ENCODE measurements at places on chromosomes 7 and 10.
A peak's percentile ranks its signal among the peaks of the same experiment; 100 is the strongest.

DNA sequence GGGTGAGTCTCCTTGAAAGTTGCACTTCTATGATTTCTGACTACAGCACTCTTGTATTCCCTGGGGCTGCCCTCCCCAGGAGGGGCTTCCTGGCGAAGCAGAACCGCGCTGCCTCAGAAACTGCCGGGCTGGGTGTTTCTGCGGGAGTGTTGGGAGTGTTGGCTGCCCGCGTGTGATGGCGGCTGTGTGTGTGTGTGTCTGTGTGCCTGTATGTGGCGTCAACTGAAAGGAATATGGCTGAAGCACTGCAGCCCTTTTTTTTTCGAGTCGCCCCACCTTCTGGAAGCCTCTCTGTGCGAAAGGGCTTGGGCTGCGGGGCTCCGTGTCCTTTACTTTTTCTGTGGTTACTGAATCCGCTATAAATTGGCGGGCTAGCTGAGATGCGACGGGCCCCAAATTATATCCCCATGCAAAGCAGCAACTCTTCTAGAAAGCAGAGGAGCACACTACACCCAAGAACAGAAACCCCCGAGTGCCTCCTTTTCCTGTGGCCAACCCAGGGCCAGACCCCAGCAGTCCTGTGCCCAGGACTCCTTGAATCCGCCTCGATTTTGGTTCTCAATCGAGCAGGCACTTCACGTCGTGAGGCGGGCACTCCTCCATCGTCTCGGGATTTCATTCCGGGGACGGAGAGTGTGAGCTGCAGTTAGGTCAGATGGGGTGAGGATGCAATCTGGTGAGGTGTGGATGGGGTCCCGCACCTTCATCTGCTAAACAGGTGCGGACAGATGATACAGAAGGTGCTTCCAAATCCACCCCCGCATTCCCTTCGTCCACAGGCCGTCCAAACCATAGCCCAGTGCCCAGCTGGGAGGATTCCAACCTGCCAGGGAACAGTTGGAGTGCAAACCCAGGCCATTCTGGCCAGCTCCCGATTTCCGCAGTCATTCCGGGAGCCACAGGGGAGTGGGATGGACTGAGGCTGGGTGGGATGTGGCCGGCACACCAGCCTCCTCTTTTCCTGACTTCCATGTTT is 22.5 kb upstream of the ZNF273 start:
- DNase-seq = no peak

DNA sequence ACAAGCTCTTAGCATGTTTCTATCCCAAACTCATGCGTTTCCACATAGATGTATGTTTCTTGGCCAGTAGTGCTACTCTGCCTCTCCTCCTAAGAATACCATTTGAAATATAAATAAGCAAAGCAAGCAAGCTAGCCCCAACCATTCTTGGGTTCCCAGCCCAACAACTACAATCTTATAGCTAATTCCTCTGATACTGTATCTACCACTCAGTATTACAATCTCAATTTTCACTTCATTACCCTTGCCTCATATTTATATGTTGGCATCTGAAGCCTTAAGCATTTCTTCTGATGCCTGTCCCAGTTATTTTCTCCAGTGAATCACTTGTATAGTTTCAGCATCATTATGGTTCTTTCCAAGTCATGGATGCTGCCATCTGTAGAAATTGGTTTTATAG is 181.1 kb downstream of the ST7 start:
- no peak for DNase-seq

DNA sequence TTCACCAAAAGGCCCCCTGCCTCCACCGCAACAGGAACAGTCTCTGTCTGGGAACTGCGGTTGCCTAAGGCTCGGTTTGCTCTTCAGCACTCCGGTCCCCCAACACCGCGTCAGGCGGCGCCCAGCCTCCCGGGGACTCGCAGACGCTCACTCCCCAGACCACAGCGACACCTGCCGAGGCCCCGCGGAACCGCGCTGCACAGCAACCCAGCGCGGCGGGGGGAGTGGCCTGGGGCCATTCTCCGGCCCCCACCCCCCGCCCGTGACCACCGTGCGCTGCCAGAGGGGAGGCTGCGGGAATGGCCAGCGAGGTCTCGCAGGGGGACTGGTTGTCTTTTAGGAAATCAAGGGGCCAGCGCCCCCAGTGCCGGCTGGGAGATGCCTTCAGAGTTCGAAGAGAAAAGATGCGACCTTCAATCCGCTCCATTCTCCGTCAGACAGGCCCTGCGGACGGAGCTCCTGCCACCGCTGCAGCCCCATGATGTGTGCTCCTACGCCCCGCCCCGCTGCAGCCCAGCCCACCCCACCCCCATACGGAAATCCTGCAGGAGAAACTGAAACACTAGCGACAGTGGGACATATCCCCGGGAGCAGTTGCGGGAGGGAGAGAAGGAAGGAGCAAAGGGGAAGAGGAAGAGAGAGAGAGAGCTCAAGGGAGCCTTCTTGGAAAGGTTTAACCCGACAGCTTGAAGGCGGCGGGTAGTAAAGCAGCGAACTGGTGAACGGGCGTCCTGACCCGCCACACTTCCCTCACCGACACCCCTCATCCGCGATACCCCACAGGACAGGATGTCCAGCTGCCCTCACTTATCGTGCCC is 137.4 kb upstream of the CDCA7L start:
- peak; percentile 95 for DNase-seq

DNA sequence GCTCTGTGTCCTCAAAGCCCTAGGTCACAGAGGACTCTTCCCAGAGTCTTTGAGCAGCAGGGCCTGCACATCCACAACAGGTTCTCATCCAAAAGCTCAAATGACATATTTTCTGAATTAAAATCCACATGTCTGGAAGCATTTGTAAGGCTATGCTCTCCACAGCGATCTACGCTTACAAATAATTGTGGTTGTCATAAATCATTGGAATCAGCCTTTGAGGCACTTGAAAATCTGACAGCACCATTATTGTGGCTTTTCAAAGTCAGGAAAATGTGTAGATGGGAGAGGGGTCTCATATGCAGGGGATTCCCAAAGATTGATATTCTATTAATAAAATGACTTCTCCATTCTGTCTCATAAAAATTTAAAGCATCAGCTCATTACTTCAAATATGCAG is 16.3 kb downstream of the GPR26 start:
- no peak for DNase-seq

DNA sequence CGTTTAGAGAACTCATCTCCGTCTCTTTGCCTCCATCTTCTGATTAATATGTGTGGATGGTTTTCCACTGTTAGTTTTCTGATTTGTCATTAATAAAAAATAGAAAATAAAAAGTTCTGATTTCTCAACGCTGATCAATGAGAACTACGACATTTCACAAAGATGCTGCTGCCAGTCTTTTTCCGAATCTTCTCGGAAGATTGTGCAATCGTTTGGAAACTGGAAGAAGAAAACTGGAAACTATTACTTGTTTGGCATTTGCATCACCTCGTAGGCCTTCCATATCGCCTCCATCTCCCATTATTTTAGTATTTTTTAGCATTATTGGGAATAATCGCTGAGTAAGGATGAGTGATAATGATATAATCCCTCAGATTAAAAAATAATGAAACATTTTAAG is 123.2 kb upstream of the KLF6 start:
- no peak for DNase-seq

DNA sequence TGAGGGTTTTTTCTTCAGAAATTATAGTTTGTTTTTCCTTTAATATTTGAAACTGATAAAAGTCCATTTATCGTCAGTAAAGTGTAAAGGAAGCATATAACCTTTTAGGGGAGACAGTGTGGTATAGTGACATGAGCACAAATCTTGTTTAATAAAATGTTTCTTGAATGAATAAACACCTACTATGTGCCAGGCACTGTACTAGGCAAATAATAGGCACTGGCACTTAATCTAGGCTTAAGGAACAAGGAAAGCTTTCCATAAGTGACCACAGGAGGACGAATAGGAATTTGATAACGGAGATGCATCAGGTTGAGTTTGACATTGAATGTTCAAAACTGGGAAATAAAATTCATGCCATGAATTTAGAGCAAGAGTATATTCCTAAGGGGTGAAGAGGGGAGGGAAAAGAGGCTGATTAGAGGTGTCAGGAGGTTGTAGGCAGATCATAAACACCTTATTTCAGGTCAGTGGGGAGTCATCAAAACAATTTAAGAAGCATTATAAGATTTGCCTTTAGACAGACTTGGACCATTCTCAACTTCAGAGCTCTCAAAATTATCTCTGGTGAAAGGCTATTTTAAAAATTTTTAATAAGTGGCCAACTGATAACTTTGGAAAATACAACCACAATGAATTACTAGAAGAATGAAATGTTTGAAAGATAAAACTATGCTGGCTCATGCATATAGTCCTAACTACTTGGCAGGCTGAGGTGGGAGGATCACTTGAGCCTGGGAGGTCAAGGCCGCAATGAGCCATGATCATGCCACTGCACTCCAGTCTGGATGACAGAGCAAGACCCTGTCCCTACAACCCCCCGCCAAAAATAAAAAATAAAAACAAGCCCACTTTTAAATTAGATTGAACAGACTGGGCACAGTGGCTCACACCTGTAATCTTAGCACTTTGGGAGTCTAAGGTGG is 22.4 kb downstream of the RALA start:
- DNase-seq = no peak

- no peak for DNase-seq
Measured at GRCh38 chr7:46603296-46603752, 682.3 kb upstream of the IGFBP3 start.

- no peak for DNase-seq
Measured at GRCh38 chr7:126501617-126502016, 751.1 kb downstream of the GRM8 start.

DNA sequence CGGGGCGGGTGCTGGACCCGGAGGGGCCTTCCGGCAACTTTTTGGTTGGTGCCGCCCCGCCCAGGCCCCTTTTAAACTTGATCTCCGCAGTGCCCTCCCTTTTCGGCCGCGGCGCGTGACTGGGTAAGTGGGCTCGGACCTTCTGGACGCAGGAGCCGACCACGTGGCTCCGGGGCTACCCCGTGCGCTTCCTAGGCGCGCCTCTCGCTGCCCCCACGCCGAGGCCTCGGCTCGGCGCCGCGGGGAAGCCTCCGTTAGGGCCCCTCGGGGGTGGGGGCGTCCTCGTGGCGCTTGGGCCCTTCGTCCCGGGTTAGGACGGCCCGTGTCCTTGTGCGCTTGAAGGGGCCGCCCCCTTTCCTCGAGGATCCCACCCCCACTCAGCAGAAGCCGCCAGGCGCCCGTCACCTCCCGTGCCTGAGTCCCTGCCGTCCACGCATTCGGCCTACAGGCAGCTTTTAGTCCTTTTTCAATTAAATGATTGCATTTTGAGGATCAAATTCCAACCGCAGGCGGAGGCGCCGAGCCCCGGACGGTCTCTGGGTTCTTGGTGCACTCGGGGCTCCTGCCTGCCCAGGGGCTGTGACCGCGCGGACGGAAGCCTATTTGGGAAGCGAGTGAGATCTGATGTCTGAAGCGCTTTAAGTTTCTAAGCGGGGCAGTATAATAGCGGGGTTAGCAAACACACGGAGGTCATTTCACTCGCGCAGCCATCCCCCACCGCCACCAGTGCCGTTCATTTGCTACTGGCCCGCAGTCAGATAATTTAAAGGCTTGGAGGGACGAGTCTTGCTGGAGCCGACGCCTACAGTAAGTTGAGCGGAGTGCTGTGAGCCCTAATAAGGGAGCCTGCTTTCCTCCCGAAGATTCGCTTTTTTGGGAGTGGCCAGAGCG is 31.8 kb upstream of the TOMM7 start:
- DNase-seq = peak; percentile 93

DNA sequence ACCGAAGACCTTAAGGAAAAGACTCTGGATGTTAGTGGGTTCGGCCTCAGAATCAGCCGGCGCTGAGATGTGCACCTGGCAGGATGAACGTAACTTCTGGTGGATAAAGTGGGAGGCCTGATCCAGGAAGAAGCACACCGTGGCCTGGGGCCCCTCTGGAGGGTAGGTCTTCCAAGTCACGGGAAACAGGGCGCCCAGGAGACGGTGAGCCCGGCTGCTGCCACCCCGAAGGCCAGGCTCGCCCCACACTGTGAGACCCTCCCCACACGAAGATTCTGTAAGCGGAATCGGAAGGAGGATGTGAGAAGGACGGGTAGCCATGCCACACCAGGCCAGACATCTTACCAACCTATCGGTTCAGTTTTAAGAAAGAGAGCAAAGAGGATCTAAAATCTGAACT is 279.0 kb downstream of the DNAJB6 start:
- no peak for DNase-seq

DNA sequence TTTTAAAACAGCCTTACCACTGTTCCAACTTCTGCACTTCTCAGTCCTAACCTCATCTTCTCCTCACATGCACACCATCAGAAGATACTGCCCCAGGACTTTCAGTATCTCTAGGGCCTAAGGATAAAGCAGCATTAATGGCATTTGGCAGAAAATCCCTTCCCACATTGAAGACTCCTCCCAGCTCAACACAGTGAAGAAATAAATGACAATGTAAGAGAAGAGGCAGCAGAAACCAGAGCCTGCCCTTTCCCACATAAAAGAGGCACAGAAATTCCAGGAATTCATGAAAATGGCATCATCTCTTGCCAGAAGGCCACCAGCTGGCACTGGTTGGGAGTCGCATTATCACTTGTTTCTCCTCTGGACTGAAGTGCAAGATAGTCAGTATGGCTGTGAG is 3.7 kb downstream of the GCC1 start:
- DNase-seq = no peak

DNA sequence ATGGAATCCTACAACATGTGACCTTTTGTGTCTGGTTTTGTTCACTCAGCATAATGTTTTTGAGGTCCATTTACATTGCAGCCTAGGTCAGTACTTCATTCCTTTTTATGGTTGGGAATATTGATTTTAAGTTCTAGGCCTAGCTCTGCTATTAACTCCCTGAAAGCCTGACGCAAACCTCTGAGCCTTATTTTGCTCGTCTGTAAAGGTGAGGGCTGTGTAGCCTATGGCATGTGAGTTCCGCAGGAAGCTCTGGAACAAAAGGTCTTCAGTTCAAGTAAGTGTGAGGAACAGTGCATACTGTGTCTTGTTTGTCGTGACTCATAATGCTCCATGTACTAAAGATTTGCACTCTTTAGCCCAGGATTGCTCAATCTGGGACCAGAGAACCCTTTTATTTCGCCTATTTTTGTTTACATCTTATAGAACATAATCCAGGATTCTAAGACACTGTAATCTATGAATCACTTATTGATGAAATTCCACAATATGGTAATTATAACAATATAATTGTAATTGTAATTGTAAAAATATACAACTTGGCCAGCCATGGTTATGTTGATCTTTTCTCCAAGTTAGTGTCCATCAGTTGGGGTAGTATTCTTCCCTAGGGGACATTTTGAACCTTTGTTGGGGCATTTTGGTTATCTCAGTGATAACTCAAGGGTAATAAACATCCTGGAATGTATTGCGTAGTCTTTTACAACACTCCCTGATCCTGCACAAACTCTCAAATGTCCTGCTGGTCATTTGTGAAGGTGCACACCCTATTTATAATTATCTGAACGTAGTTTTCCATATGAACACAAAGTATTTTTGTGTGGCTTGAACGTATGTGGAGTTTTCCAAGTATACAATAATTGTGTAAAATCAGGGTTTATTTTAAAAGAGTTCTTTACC is 184.7 kb downstream of the VTI1A start:
- peak; percentile 14 for DNase-seq

- DNase-seq = peak; percentile 99
Measured at GRCh38 chr7:101321491-101322401, at the start of gene IFT22. Gene IFT22, minus strand, starts transcription at chr7:101321812. Its CDS starts 103 bp downstream, at chr7:101321709.

DNA sequence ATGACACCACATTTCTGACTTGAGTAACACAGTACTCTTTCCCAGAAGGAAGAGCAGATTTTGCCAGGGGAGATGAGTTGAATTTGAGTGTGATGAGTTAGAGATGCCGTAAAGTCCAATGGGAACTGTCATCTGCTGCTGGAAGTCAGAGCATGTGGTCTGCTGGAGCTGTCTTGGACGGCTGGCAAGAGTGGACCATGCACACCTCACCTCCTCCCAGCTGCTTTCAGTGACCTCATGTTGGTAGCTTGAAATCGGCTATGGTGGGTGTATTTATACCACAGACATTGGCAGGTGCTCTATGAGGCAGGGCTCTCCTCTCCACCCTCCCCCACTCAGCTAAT is 82.3 kb downstream of the COL13A1 start:
- no peak for DNase-seq

All from adipocyte (in vitro differentiated cells).